Fibroblast of upper back skin (primary cell): ENCODE measurements at places on chromosomes 16 and 17.

GRCh38 chr17:33369876-33370275 lies 76.8 kb upstream of the ASIC2 start:
- DNase-seq, result no peak

GRCh38 chr17:82752371-82753200 lies 721 bp downstream of the TBCD start:
- no peak for DNase-seq

GRCh38 chr17:6350806-6351205 lies 84.1 kb downstream of the AIPL1 start:
- no peak for DNase-seq

DNA sequence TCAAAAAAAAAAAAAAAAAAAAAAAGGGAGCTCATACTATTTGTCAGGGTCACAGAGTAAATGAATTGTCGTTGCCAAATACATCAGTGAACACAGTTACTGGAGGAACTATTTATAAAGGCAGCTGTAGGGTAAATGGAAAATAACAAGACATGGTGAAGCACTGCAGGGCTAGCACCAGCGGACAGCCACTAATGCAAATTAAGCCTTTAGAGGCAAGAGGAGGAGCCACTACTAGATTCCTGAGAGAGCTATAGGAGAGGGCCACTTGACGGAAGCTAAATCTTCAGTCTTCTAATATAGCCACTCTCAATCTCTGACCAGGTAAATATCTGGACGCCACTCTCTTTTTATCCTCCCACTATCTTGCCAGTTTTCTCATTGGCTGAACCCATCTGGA lies 801.2 kb upstream of the GOT2 start:
- DNase-seq, result no peak

- no peak for DNase-seq
These were observed 147.4 kb downstream of the CDK5R1 start for GRCh38 chr17:32634167-32634566.
